ENCODE measurements at places on chromosomes 13 and 19. TPM values are rescaled to one million over a fixed set of nuclear protein-coding genes. Genes with fewer than 3 reads are reported as not detected.
A peak's percentile ranks its signal among the peaks of the same experiment; 100 is the strongest.

DNA sequence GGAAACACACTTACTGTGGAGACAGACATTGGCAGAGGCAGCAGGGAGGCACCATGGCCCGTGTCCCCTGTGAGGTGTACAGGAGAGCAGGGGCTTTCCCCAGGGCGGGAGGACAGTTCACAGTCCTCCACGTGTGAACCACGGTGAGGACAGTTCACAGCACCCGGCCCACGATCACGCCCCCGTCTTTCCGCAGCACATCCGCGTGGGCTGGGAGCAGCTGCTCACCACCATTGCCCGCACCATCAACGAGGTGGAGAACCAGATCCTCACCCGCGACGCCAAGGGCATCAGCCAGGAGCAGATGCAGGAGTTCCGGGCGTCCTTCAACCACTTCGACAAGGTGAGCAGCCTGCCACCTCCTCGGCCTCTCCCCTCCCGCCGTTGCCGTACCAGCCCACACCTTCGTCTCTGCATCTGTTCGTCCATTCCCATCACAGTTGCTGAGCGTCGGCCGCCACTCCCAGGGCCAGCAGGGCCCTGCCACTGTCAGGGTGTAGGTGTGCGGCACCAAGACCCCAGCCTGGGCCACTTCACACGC lies 17.4 kb downstream of the CAPN12 start:
- H3K36me3 ChIP-seq = peaks cover 26% of the 10 kb centered on the region
- peaks cover 17% of the 10 kb centered on the region for H3K4me1 ChIP-seq
- no peaks in the 10 kb centered on the region for H3K27me3 ChIP-seq
- no peak for DNase-seq

DNA sequence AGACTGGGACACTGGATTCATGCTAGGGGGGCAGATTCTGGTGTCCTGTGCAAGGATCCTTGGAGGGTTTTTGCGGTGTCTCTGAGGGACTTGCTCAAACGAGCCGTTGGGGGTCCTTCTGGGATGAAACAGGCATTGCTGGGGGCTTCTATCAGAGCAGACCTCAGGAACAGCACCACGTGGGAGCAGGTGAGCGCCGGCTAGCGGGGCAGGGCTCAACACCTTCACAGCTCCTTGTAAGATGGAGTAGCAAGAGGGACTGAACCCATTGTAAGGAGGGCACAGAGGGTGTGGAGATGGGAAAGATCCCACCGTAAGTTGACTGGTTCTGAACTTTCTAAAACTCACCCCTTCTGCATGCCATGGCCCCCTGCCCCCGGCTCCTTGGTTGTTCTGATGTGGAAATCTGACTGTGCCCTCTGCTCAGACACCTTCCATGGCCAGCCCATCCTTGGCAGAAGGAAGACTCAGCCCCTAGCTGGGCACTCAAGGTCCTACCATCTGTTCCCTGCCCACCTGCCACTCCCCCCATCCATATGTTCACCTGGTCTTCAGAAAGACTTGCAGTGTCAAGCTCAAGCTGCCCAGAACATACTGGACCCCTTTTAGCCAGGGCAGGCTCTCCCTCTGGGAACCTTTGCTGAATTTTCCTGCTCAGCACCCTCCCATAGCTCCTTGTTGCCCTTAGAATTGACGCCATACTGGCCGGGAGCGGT lies 1.2 kb downstream of the SLC27A1 start:
- H3K4me1 ChIP-seq = peaks cover 66% of the 10 kb centered on the region
- H3K4me3 ChIP-seq = peak overlapping the region; percentile 97
- no peaks in the 10 kb centered on the region for H3K36me3 ChIP-seq
- H3K27me3 ChIP-seq = no peaks in the 10 kb centered on the region

GRCh38 chr13:114012921-114013320 lies 39.0 kb upstream of the C13orf46 start:
- no peak overlapping the region for H3K4me3 ChIP-seq
- H3K27ac ChIP-seq = no peak overlapping the region
- peaks cover 45% of the 10 kb centered on the region for H3K27me3 ChIP-seq
- no peak for DNase-seq
- H3K4me1 ChIP-seq = no peaks in the 10 kb centered on the region

GRCh38 chr13:33146843-33147611 lies 130.8 kb downstream of the KL start:
- H3K36me3 ChIP-seq = peaks cover 6% of the 10 kb centered on the region
- no peaks in the 10 kb centered on the region for H3K4me1 ChIP-seq
- H3K27me3 ChIP-seq = no peaks in the 10 kb centered on the region
- H3K27ac ChIP-seq = no peak overlapping the region
- H3K4me3 ChIP-seq = no peak overlapping the region
- DNase-seq = no peak

DNA sequence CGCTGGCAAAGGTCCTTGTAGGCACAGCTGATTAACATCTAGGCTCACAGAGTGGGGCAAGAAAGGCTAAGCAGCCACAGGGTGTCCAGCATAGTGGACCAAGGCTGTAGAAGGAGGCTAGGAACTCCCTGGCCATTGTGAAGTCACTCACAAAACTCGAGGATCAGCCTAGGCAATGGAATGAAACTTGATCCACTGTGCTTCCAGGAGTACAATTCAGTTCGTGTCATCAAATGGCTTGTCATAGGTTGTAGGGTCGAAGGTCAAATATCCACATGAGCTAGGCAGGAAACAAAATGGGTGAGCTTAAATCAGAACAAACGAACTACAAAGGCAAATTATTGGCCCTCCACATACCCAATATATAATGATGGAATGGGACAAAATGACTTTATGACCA lies 4.4 kb upstream of the FAM187B start:
- H3K36me3 ChIP-seq = no peaks in the 10 kb centered on the region
- no peak overlapping the region for H3K27ac ChIP-seq
- no peak overlapping the region for H3K4me3 ChIP-seq
- peak; percentile 21 for DNase-seq
- peaks cover 8% of the 10 kb centered on the region for H3K4me1 ChIP-seq
- H3K27me3 ChIP-seq = no peaks in the 10 kb centered on the region

- no peaks in the 10 kb centered on the region for H3K27me3 ChIP-seq
- no peak within 1 kb of the TSS for H3K27ac ChIP-seq
- H3K36me3 ChIP-seq = no peaks in the 10 kb centered on the region
- DNase-seq = peak; percentile 37
- peaks cover 23% of the 10 kb centered on the region for H3K4me1 ChIP-seq
Observed at GRCh38 chr13:100588331-100589177, at the start of gene GGACT. Gene GGACT (minus strand): TSS chr13:100588789. CDS start chr13:100532591, 56,198 bp downstream.

DNA sequence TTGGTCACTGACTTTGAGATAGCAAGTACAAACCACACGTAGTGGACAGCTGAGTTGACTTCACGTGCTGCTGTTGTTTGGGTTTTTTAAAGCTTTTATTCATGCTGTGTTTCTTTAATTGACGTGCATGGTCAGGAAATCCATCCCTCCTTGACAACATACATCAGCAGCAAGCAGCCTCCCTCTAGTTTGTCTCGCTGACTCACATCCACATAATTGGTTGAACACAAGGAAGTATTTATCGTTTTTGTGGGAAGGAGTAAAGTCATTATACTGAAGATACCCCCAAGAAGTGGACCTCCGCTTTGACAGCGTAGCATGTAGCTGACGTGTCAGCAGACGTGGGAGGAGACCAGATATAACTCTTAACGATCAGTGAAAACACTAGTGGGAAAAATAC lies 355.8 kb downstream of the MYO16 start:
- no peak for DNase-seq
- no peaks in the 10 kb centered on the region for H3K36me3 ChIP-seq
- no peaks in the 10 kb centered on the region for H3K27me3 ChIP-seq
- H3K4me3 ChIP-seq = no peak overlapping the region
- H3K4me1 ChIP-seq = no peaks in the 10 kb centered on the region

- peaks cover 61% of the 10 kb centered on the region for H3K4me1 ChIP-seq
- H3K4me3 ChIP-seq = no peak overlapping the region
- H3K27ac ChIP-seq = no peak overlapping the region
- DNase-seq = no peak
- H3K27me3 ChIP-seq = no peaks in the 10 kb centered on the region
Observed at GRCh38 chr13:102901056-102901455, 55.2 kb downstream of the ERCC5 start.

DNA sequence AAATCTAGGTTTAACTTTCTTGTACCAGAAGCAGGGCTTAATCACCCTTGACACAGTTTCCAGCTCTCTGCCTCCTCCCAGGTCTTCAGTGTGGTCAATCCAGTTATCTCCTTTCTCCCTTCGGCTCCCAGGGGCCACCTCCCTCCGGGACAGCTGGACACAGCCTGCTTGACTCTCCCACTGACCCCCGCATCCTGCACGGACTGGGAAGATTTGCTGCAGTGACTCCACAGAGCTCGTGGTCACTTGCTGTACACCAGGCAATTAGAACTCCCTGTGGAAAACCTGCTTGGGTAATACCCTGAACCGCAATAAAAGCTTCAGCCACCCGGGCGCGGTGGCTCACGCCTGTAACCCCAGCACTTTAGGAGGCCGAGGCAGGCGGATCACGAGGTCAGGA lies 116.5 kb downstream of the NUFIP1 start:
- no peaks in the 10 kb centered on the region for H3K27me3 ChIP-seq
- H3K4me3 ChIP-seq = no peak overlapping the region
- H3K4me1 ChIP-seq = peaks cover 22% of the 10 kb centered on the region
- no peak for DNase-seq

GRCh38 chr19:39246951-39247669 lies 1.5 kb downstream of the IFNL4 start:
- H3K27ac ChIP-seq = no peak overlapping the region
- H3K4me3 ChIP-seq = no peak overlapping the region
- H3K4me1 ChIP-seq = no peaks in the 10 kb centered on the region
- H3K27me3 ChIP-seq = no peaks in the 10 kb centered on the region
- no peaks in the 10 kb centered on the region for H3K36me3 ChIP-seq

GRCh38 chr13:100089465-100090032 lies 656 bp downstream of the PCCA start:
- H3K4me1 ChIP-seq = peaks cover 51% of the 10 kb centered on the region
- no peaks in the 10 kb centered on the region for H3K36me3 ChIP-seq
- no peaks in the 10 kb centered on the region for H3K27me3 ChIP-seq
- no peak for DNase-seq
- peak overlapping the region; percentile 73 for H3K27ac ChIP-seq

DNA sequence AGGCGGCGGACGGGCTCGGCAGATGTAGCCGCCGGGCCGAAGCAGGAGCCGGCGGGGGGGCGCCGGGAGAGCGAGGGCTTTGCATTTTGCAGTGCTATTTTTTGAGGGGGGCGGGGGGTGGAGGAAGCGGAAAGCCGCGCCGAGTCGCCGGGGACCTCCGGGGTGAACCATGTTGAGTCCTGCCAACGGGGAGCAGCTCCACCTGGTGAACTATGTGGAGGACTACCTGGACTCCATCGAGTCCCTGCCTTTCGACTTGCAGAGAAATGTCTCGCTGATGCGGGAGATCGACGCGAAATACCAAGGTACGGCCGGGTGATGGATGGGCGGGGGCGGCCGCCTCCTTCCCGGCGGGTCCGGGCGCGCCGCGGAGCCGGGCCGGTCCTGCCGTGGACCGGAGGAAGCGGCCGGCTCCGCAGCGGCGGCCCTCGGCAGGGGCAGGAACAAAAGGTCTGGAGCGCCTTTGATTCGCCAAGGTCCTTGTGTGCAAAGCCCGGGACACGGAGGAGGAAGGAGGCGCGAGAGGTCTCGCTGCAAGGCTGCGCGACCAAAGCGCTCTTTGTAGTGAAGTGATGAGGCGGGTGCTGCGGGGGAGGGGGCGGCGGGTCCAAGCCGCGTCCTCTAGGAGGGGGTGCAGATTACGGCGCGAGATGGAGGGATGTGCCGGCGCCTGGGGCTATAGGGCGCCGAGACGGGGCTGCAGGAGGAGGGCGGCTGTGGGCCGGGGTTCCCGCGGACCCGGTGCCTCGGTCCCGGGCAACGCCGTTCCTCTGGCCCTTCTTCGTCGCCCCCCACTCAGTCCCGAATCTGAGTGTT lies 689 bp downstream of the ING1 start:
- peak; percentile 28 for DNase-seq
- peaks cover 19% of the 10 kb centered on the region for H3K4me1 ChIP-seq
- H3K27me3 ChIP-seq = no peaks in the 10 kb centered on the region
- peak overlapping the region; percentile 98 for H3K4me3 ChIP-seq
- H3K27ac ChIP-seq = peak overlapping the region; percentile 86

GRCh38 chr13:40770934-40771618 lies at the start of gene MRPS31:
Gene MRPS31 (minus strand): TSS chr13:40771190. CDS start chr13:40771136, 54 bp downstream.
- peak within 1 kb of the TSS; percentile 74 for H3K27ac ChIP-seq
- H3K4me1 ChIP-seq = peaks cover 53% of the 10 kb centered on the region
- H3K36me3 ChIP-seq = no peaks in the 10 kb centered on the region
- H3K27me3 ChIP-seq = no peaks in the 10 kb centered on the region

- no peak for DNase-seq
- H3K27ac ChIP-seq = no peak overlapping the region
- no peaks in the 10 kb centered on the region for H3K36me3 ChIP-seq
- no peak overlapping the region for H3K4me3 ChIP-seq
Observed at GRCh38 chr13:46535825-46536224, 17.1 kb upstream of the LRCH1 start.

GRCh38 chr13:78602561-78603239 lies 652 bp downstream of the POU4F1 start:
- H3K27me3 ChIP-seq = peaks cover 2% of the 10 kb centered on the region
- DNase-seq = no peak
- H3K4me1 ChIP-seq = peaks cover 29% of the 10 kb centered on the region
- H3K27ac ChIP-seq = no peak overlapping the region
- H3K4me3 ChIP-seq = peak overlapping the region; percentile 69

DNA sequence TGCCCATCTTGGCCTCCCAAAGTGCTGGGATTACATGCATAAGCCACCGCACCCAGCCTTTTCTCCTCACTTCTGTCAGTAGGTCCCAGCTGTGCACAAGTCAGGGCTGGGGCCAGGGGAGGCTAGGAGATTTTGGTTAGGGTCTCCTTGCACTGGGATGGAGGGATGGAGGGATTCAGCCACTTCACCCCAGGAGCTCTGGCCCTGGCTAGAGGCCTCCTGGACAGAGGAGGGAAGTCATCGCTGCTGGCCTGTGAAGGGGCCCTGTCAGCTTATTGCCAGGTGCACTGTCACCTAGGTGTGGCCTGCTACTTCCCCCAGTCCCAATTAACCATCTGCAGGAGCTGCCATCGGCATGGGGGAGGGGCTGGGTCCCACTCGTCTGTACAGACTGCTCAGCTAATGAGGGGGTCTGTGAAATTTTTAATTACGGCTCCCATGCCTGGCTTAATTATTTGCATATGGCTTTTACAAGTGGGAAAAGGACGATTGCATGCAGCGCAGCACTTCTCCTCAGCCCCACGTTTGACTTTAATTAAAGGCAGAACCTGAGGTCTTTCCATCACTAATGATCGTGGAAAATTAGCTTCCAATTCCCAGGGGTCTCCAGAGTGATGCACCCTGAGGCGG lies 52.4 kb downstream of the CHST8 start:
- no peaks in the 10 kb centered on the region for H3K27me3 ChIP-seq
- 0 out of 2 replicates have a peak, but pooled peaks cover 3% of the 10 kb centered on the region for H3K4me1 ChIP-seq
- DNase-seq = no peak
- no peak overlapping the region for H3K4me3 ChIP-seq
- no peaks in the 10 kb centered on the region for H3K36me3 ChIP-seq

GRCh38 chr13:76335463-76335862 lies 550.7 kb downstream of the KCTD12 start:
- no peaks in the 10 kb centered on the region for H3K27me3 ChIP-seq
- H3K27ac ChIP-seq = no peak overlapping the region
- H3K36me3 ChIP-seq = no peaks in the 10 kb centered on the region
- no peak for DNase-seq
- H3K4me1 ChIP-seq = no peaks in the 10 kb centered on the region
- no peak overlapping the region for H3K4me3 ChIP-seq

The PSG1 gene
- not detected for total RNA-seq

The ZNF493 gene
- 4.1 TPM for total RNA-seq

The UPK1A gene
- not detected for total RNA-seq

The CALR3 gene
- total RNA-seq = not detected

The TRPC4 gene
- not detected for total RNA-seq

Data from HepG2 (cell line).